ENCODE measurements at places on chromosomes 3 and 15. TPM values are rescaled to one million over a fixed set of nuclear protein-coding genes. Genes with fewer than 3 reads are reported as not detected.
A peak's percentile ranks its signal among the peaks of the same experiment; 100 is the strongest.

SLC9A9 gene
- 1.1 TPM for total RNA-seq

CSPG4 gene
- total RNA-seq: not detected

STRC gene
- 0.05 TPM for total RNA-seq

SLC6A6 gene
- 53.9 TPM for total RNA-seq

TRIM42 gene
- total RNA-seq: not detected

SLC25A38 gene
- total RNA-seq: 37.8 TPM

ZIC1 gene
- total RNA-seq: not detected

MCTP2 gene
- total RNA-seq: 49.8 TPM

- DNase-seq: no peak
Observed at GRCh38 chr3:98680723-98681122, 82.4 kb upstream of the ST3GAL6 start.

GRCh38 chr3:21331321-21331720 lies 419.7 kb downstream of the ZNF385D start:
- DNase-seq: no peak

- peak; percentile 13 for DNase-seq
Observed at GRCh38 chr3:156395961-156396710, 158.8 kb downstream of the SSR3 start.

DNA sequence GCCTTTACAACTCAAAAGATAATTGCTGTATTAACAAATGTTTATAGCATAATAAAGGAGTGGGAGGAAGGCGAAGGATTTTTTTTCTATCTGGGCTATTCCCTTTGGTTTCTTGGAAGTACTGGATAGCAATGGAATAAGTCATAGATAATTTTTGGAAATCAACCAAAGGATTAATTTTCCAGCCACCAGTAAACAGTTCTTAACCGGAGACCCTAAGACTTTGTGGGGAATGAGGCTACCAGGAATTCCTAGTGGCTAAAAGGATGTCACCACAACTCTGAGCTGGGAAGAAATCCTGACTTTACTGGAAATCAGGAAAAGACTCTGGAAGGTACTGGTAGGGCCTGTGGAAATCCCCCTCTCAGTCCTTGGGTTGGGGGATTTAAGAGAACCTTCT lies 138.4 kb upstream of the RARB start:
- no peak for DNase-seq

DNA sequence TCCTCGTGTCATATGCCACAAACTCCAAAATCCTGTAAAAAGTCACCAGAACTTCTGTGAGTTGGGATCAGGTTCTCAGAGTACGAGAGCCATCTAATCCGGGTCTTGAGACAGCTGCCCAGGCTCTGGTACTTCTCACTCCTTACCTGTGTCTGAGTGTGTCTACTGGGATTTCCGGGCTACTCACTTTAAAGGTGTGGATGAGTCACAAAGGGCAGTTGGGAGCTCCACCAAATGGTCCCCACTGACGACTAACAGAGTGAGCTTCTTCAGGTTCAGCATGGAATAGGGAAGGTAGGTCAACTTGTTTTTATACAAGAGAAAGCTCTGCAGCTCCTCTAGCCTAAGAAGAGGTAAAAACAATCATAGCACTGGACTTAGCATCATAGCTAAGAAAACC lies 29.5 kb downstream of the RTP3 start:
- DNase-seq: no peak

GRCh38 chr3:119219069-119219468 lies 21.6 kb downstream of the B4GALT4 start:
- DNase-seq: peak; percentile 85

GRCh38 chr3:11634081-11634635 lies 9.6 kb downstream of the VGLL4 start:
- peak; percentile 77 for DNase-seq

DNA sequence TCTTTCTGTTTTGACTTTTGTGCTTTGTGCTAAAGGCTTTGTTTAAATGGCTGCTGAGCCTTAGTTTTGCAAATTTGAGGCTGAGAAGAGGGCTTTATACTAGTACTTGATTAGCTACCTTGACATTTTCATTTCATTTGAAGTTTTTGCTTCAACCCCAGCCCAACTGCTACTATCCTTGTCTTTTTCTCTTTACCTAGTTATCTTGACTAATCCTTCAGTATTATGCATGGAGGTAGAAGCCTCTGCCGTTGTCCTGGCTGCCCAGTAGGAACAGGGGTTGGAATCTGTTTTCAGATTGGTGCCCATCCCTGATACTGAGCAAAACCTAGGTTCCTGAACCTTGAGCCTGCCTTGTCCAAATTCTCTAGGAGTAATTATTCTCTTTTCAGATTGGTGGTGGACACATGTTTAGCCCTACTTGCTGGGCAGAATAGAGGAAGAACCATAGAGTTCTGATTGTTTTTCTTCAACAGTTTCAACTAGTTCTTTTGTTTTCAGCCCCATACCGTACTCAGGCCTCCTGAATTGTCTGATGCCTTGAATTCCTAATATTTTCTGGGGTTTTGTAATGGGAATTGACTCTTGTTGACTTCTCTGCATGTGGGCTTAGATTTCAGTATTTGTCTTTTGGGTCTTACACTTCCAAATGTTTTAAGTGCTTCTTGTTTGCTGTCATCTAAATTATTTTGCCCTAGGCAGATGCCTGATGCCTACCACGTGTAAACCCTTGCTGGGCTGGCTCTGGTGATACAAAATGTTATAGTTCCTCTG lies 143.2 kb downstream of the DOCK3 start:
- DNase-seq: no peak

- no peak for DNase-seq
Observed at GRCh38 chr3:77288348-77288747, 248.4 kb downstream of the ROBO2 start.

GRCh38 chr15:30065025-30065801 lies 17.5 kb upstream of the GOLGA8J start:
- DNase-seq: no peak

DNA sequence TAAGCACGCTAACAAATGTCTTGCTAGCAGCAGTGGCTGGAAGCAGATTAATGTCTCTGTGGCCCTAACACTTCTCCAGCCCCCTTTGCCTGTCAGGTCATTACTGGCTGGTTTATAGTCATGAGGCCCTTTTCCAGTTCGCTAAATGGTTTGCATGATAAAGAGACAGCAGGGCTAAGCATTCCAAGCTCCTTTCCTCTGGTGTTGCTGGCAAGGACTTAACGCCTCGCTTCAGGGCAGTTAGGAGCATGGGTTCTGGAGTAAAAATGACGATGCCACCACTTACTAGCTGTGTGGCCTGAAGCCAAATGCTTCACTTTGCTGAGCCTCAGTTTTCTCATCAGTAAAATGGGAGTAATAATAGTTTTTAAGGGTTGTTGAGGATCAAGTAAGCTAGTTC lies 185.9 kb downstream of the MEGF11 start:
- no peak for DNase-seq

DNA sequence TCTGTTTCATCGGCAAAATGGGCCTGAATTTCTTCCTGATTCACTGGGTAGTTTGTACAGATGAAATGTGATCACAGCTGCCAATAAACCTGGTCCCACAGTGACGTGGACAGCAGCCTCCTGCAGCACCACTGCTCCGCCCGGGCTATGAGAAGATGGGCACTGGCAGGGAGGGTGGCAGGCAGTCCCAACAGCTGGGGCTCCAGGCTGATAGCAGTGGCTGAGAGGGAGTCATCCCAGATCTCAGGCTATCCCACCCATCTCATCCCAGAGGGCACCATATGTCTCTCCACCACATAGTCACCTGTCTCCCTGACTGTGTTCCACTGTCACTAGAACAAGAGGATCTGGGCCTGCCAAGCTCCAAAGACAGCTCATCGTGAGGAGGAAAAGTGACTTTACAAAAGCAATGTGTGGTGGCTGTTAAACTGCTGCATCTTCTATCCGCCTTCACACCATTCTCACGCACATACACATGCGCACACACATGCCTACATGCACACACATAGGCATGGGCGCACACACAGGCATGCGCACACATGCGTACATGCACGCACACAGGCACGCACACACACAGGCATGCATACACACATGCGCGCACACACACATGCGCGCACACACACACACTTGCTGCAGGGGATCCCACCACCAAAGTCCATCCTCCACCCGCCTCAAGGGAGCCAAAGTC lies 46.2 kb downstream of the RGMA start:
- no peak for DNase-seq

DNA sequence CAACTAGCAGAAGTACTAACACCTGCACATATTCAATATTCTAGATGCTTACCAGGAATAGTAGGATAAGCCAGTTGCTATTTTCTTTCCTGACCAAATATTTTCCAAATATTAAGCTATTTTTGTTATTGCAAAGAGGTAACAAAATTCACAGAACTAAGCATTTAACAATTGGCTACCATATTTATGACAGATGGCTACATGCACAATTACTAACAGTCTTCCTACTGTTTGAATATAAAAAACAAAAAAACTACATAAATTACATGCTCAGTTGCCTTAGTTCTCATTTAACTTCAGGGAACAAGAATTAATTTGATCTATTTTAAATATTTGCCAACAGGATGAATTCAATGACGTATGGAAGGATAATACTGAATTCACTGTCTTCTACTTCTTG lies 36.2 kb downstream of the CFAP20DC start:
- DNase-seq: no peak

- no peak for DNase-seq
Observed at GRCh38 chr15:28909958-28910500, 24.3 kb downstream of the APBA2 start.

GRCh38 chr3:119296727-119297122 lies 2.5 kb downstream of the ARHGAP31 start:
- peak; percentile 54 for DNase-seq

- no peak for DNase-seq
Observed at GRCh38 chr3:121707531-121708273, 41.8 kb downstream of the GOLGB1 start.

All from activated CD4-positive, alpha-beta T cell treated with anti-CD3 and anti-CD28 coated beads, Interleukin-2, amount 10 ng/mL, durations not matched to agents 24 days and 14 days (primary cell).